ENCODE measurements at places on chromosomes 3 and 15. TPM values are rescaled to one million over a fixed set of nuclear protein-coding genes. Genes with fewer than 3 reads are reported as not detected.

DNA sequence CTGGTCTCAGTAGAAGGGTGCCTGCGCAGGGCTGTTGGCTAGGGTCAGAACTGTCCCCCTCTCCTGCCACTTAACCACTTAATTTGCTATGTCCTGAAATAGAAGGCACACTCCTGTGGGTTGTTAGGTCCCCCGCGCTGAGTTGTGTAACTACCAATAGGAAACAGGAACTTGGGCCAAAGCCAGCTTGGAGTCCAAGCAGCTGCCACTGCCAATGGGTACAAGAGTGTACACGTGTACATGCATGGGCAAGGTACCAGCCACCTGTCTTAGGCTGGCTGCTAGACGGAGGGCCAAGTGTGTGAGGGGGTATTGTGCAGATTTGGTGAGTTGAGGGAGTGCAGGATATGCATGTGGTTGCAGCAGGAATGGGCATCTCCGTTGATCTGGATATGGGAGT, 29.7 kb upstream of the POLG start:
- DNase-seq, result no peak

DNA sequence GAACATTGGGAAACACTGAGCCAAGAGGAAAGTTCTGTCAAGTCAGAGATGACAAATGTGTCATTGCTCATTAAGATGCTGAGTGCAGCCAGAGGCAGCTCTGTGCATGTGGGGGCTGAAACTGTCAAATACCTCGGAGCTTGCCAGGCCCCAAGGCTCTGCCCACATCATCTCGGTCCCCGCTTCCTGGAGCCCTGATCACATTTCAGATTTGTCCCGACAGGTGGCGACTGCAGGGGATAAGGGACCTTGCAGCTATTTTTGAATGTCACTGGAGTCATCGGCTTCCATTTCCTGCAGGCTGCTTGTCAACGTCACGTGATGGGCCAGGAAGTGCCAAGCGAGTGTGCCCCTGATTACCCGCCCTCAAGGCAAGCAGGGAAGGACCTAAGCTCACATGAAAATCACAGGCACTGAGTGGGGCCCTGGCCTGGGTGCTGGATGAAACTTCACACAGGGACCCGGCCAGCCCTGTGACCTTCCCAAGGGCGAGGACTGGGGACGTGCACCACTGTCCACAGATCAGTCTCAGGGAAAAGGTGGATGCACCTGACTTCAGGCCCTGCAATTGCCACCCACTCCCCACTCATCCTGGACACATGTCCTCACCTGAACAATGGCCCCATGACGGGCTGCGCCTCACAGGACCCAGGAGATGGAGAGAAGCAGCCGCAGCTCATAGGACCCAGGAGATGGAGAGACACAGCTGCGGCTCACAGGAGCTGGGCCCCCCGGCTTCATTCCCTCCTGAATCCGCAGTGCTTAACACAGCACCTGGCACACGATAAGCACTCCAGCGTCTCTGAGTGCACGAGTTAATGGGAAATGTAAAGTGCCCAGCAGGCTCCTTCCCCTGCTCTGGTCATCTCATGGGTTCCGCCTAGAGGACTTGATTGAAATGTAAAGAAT, 73.4 kb downstream of the NUP210 start:
- DNase-seq, result no peak

DNA sequence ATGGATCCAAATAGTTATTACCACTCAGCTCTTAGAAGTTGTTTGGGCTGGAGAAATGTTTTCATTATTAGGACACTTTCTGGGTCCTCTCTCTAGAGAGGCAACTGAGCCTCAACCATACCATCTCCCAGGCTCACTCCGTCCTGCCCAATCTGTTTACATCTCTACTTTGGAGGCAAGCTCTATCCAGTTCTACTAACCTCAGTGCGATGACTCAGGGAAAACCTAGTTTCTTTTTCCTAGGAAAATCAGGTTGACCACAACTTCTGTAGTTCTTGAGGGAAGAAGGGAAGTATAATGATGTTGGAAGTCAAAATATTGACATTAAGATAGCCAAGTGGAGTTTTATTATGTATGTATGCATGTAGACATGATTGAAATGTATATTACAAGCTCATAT, 40.4 kb downstream of the LPP start:
- DNase-seq, result no peak

FOXL2 gene
- polyA plus RNA-seq, result 61.2 TPM

GMNC gene
- polyA plus RNA-seq, result 0.10 TPM

DNA sequence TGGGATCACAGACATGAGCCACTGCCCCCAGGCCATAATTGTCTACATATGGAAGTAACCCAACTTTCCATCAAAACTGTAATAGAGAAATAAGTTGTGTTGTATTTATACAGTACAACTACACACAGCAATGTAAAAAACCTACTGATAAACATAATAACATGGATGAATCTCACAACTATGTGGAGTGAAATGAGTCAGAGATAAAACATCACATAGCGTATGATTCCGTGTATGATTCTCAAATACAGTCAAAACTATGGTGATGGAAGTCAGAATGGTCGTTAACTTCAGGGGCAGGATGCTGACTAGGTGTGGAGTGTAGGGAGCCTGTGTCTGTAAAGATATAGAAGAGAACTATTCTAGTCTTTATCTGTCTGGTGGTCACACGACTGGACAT, 332.7 kb upstream of the SLCO3A1 start:
- DNase-seq, result no peak

DNA sequence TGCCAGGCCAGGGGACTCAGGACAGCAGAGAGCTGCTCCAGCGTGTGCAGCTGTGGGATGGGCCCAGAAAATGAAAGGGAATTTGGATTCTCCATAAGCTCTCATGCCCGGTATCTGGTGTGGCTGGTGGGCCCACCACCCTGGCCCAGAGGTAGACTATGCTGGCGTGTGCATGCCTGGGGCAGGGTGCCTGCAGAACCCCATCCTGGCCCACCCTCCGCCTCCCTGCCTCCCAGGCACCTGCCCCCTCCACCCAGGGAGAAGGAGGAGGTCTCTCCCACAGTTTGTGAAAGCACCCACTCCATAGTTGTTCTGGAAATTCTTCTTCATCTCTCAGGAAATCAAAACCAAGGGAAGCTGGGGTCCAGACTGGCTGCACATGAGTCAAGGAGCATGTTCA, 112.9 kb downstream of the ADCY5 start:
- DNase-seq, result peak; percentile 22

- peak; percentile 4 for DNase-seq
Observed at GRCh38 chr15:68401496-68402431, 30.2 kb downstream of the ITGA11 start.

THAP10 gene
- 3.7 TPM for polyA plus RNA-seq

GRCh38 chr15:38454696-38455090, 766 bp downstream of the FAM98B start:
- DNase-seq, result no peak

SH2D7 gene
- polyA plus RNA-seq, result not detected

GRCh38 chr3:196971094-196971698, 2.6 kb upstream of the PIGZ start:
- DNase-seq, result no peak

GRCh38 chr3:212432-212831, 15.9 kb downstream of the CHL1 start:
- no peak for DNase-seq

DNA sequence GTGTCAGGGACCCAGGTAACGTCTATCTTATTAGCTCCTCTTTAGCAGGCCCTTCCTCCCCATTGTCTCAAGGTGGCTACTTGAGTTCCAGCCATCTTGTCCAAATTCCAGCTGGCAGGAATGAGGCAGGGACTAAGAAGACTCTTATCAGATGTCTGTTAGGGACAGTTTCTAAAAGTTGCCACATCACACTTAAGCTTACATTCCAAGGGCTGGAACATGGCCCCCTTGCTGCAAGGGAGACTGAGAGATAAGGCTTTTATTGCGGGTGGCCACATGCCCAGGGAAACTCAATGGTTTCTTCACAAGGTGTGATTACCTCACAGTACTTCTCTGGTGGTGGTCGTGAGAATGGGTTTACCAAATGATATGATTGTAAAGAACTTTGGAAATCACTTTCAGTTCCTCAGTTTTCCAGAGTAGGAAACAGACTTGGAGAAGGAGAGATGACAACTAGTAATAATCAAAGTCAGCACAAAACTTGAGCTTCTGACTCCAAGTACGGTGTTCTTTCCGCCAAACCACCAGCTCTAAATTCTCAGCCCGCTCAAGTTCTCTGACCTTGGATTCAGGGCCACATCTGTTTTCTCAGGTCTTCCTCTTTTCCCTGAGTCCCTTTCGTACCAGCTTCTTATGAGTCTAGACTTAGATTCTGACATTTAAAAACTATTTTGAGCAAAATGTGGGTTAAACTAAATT, 14.2 kb downstream of the PDIA5 start:
- no peak for DNase-seq

- DNase-seq, result no peak
Observed at GRCh38 chr3:177529716-177530335, 332.5 kb upstream of the TBL1XR1 start.

DNA sequence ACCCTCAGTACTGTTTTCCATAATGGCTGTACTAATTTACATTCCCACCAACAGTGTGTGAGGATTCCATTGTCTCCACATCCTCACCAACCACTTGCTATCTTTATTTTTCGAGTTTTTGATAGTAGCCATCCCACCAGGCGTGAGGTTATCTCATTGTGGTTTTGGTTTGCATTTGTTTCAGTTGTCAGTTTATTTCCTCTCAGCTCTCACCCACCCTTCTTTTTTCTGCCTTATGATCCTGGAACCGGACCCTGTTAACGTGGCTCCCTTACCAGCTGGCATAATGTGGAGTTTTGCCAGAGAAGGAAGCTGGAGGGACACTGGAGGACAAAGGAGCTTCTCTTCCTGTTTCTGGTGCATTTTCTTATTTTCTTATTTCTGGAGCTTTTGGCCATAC, 25.1 kb upstream of the SH3GL3 start:
- no peak for DNase-seq

DNA sequence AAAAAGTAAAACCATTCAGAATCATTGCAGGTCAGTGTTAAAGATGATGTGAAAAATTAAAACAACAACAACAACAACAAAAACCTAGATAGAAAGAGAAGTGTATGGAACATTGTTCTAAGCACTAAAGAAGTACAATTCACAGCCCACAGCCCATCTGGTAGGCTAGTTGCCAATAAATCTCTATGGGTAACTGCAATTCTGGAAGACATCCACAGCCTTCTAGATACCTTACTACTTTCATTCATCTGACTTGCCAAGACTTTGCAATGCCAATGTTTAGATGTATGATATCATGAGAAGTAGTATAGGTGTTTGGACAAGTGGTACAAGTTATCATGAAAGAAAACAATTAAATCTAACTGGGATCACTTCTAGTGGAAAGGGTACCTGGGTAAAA, 198.6 kb downstream of the VGLL3 start:
- DNase-seq, result no peak

- no peak for DNase-seq
Observed at GRCh38 chr3:123610331-123610730, 25.5 kb upstream of the HACD2 start.

KLHL24 gene
- polyA plus RNA-seq, result 22.5 TPM

NMNAT3 gene
- 21.1 TPM for polyA plus RNA-seq

GRCh38 chr15:83206526-83207008, 1.1 kb downstream of the HDGFL3 start:
- peak; percentile 11 for DNase-seq

DNA sequence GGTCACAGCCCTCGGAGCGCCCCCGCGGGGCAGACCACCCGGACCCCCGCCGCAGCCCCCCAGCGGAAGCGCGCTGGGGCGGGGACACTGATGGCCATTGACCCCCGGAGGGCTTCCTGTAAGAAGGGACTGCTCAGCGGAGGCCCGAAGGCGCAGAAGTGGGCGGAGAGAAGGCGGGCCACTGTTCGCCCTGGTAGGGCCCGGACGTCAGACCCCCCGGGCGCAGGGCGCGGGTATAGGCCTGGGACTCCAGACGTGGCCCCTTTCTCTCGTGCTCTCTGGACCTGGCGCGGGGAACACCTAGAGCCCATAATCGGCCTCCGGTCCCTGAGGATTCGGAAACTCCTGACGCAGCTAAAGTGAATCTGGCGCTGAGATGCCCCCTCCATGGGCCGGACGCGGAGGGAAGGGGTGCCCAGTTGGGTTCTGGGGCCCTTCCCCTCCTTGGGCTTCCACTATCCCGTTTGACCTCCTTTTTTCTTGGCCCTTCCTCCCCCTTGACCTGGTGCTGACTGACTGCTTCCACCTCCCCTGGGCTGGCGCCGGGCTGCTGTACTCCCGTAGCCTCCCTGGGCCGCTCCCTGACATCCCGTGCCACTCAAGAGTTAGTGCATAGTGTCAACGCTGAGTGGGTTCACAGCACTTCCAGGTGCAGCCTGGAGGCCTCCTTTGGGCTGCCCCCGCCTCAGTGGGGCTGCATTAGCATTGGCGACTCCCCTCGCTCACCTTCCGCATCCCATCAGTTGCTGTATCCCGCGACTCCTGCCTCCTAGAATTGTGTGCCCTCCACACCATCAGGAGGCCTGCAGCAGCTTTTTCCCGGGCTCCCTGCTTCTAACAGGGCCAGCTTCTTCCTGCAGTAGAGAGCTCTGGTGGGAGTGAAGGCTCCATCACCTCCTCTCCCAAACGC, 694 bp downstream of the ABTB1 start:
- peak; percentile 48 for DNase-seq

SCN5A gene
- polyA plus RNA-seq, result 0.71 TPM

Data from ovary (tissue), 10 donors.